ENCODE measurements at places on chromosomes 7 and 10. TPM values are rescaled to one million over a fixed set of nuclear protein-coding genes. Genes with fewer than 3 reads are reported as not detected.

- DNase-seq = no peak
Measured at GRCh38 chr10:35854661-35855060, 212.6 kb upstream of the FZD8 start.

PON3 gene
- not detected for total RNA-seq

DNA sequence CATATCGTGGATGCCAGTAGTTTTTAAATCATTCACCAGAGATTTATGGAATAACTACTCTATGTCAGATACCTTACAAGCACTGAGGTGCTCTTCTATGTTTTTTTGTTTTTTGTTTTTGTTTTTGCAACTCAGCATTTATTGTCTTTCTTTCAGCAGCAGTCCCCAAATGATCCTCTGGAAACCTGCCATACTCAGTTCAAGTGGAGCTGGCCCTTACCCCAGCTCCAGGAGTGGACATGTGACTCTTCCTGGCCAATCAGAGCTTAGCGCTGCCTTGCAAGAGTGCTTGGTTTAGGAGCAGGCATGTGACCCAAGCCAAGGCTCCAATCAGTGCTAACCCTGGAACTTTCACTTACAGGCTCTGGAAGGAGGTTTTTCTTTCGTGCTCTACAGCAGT is 356.6 kb upstream of the ZMIZ1 start:
- no peak for DNase-seq

DNA sequence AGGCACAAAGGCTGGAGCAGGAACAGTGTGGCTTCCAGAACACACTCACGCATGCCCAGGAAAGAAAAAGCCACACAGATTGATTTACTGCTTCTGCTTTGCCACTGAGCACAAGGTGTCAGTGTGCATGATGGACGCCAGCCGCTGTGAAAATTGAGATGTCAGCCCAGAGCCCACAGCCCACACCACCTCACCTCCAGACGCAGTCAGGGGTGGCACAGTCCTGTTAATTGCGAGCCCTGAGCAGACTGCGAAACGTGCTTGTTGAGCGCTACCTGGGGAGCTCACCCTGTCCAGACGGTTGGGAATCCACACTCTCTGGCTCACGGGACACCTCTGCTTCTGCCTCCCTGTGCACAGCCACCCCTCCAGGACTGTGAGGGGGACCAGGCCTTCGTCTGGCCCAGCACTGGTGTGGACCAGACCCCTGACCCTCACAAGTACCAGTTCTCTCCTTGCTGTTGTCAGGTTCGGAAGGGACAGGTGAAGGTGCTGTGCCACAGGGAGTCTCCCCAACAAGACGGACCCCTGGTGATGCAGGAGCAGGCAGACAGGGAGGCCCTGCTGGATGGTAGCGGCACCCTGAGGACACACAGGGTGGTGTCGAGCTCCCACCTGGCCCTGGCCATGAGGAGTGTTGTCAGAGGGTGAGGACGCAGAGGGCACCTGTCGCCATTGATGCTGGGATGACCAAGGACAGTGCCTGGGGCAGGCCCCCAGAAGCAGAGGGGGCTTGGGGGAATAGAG is 15.3 kb downstream of the RASGEF1A start:
- DNase-seq = no peak

DNA sequence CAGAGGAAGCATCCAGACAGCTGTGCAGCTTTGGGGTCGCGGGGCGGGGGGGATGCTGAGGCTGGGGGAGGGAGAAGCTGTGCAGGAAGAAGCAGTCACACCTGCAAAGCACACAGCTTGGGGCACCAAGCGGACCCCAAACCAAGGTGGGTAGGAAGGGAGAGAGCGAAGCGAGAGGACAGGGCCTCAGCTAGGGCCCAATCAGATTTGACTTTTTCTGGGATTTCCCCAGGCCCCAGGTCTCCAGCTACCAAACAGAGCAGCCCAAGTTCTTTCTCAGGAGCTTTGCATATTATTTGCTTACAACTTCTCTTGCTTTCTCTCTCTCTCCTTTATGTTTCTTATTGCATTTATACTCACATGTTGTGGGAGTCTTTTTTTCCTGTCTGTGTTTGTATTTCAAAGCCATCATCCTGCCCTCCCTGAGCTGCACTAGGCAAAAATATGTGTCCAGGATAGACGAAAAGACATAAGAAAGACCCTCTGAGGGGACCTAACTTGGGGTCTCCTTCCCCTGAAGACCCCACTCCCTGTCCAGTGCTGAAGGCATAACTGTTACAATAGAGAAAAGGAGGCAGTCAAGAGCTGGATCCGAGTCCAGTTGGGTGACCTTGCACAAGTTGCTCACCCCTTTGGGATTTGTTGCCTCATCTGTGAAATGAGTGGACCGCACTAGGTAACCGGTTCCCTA is 50.6 kb upstream of the SMNDC1 start:
- no peak for DNase-seq

DNA sequence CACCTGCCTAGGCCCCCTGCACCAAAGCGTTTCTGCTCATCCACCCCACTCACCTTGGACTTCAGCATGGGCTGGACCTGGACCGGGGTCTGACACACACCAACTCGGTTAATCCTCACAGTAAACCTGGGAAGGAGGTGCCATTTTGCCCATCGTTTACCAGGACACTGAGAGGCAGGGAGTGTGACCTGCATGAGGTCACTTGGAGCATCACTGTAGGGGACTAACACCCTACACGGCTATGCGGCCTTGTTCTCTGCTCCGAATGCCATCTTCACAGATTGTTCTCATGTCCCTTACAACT is 33.0 kb downstream of the ANKRD16 start:
- DNase-seq = no peak

DNA sequence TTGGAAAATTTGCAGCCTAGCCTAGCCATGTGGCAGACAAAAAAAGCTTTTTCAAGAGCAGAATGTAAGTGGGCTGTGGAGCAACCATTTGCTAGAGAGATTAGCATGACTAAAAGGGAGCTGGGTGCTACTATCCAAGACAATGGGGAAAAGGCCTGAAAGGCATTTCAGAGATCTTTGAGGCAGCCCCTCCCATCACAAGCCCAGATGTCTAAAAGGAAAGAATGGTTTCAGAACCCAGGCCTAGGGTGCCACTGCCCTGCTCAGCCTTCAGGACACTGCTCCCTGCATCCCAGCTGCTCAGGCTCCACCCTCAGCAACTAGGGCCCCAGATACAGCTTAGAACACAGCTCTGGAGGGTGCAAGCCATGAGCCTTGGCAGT is 24.7 kb downstream of the PNLIPRP3 start:
- DNase-seq = no peak

FAM241B gene
- total RNA-seq = 27.8 TPM

- DNase-seq = no peak
Measured at GRCh38 chr7:515628-516027, 4.0 kb downstream of the PDGFA start.

GRCh38 chr10:126476246-126476645 is 88.0 kb upstream of the ADAM12 start:
- DNase-seq = no peak

DNA sequence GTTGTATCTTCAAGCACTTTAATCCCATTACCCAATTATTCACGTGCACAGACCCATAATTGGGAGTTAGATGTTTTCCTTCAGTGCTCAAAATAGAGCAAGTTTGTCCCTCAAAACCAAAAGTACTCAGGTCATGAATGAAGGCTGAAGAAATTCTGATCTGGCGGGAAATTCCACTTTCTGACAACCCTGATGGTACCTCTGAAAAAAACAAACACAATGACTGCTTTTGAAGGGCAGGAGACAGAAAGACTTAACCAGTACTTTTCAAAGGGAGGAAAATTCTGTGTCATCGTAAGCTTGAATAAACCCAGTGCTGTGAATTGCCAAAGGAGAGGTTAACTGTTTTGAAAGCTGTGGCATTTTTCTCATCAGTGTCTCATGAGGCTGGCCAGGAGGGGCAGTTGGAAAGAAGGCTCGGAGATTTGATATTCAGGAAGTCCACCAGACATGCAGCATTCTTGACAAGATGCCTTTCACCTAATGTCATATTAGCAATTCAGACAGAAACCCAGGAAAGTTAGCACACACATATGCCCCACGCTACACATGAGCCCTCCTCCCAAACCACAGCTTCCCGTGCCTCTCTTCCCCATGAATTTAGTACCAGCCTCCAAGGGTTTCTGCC is 347.0 kb downstream of the KCNMA1 start:
- DNase-seq = no peak

MMP21 gene
- total RNA-seq = not detected

- DNase-seq = no peak
Measured at GRCh38 chr7:14048889-14049288, 59.4 kb upstream of the ETV1 start.

UNC5B gene
- 12.9 TPM for total RNA-seq

DNA sequence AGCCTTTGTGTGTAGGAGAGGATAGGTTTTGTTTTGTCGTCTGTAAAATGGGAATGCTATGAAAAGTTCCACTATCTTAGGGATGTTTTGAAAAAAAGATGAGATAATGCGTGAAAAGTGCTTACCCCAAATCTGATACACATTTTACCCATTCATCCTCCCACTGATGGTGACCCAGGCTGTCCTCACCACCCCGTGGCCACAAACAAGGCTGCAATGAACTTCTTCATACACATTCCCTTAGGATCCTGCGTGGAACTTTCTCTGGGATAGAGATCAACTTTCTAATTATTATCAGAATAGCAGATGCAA is 399 bp upstream of the OGDHL start:
- no peak for DNase-seq

- no peak for DNase-seq
Measured at GRCh38 chr10:133197786-133198185, 32.2 kb upstream of the UTF1 start.
